ENCODE measurements at places on chromosomes 6 and 20.

GRCh38 chr20:36599912-36600345, 5.7 kb upstream of the RAB5IF start:
- DNase-seq = no peak

DNA sequence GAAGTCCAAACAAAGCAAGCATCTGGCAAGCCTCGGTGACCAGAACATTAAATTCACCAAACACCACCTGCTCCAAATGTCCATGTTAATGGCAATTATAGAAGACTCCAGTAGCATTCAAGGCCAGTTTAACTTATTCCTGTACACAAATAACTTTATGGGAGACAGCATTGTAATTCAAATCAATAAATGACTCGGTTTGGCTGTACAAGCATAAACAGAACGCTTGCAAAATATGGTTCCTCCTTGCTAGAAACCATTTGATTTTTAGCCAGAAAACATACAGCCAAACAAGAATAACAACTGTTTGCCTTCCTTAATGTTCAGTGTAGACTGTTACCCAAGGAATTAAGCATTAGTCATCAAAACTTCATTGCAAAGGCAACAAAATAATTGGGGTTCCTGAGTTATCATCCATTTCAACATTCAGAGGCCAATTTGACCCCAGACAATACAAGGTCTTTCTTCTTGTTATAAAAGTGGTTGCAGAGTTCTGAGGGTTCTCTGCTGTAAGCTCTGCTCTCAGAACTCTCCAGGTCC, 125.1 kb downstream of the BFSP1 start:
- DNase-seq = no peak

DNA sequence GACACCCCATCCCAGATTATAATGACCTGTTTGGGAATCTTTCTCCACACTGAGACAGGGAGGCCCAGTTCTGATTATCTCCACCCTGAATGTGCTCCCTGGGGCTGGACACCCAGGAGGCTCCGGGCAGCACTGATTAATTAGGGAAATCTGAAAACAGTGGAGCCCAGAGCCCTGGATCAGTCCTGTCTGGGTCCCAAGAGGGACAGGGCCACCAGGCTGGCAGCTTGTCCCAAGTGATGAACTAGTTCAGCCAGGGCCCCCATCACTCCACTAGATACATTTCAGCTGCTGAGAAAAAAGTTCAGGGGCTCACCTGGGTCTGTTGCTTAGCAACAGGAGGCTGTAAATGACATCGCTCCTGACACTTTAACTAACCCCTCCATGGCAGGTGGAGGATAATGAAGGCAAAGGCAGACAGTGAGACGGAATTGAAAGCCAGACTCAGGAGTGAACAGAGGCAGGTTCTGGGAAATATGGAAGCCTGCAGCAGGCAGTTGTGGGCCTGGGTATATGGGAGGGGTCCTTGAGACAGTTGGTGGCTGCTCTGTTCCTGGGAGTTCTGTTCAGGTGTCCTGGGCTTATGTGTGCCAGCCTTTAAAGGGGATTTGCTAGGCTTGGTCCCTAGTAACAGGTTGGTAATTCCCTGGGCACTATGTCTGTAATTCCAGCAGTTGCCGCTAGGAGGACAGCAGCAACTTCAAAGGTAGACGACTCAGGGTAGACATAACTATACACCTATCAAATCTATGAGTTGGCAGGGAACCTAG, 78.3 kb upstream of the CTNNBL1 start:
- DNase-seq = peak; percentile 19

GRCh38 chr6:69542494-69542893, 254.3 kb downstream of the LMBRD1 start:
- no peak for DNase-seq

DNA sequence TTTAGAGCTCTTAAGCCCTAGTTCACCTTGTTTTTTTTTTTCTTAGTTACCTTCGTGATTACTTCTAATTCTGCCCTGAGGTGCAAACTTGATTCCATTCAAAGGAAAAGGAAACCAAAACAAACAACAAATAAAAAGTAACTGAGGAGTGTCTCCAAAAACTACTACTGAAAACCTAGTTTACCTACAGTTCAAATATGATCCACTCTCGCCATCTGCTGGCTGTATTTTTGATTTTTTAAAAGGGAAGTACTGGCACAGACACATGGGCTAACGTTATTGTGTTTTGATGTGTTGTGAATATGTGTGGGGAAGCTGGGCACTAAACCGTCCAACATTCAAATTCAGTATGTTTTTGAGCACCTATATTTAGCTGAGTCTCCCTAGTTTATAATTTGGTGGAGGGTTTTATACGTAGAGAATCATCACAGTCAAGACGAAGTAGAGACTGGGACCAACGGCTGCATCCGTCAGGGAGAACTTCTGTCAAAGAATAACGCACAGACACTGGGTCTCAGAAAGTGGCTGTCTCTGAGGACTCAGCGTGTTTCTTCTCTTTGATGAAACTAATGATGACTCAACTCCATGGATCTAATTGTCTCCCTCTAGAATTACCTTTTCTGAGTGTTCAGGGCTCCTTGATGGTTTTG, 373.5 kb upstream of the BTBD3 start:
- DNase-seq = no peak

Data from stimulated activated CD8-positive, alpha-beta memory T cell treated with anti-CD3 and anti-CD28 coated beads, Interleukin-4, amount 100 ng/mL, for 24 hours (primary cell).